ENCODE measurements at places on chromosomes 13 and 19.

DNA sequence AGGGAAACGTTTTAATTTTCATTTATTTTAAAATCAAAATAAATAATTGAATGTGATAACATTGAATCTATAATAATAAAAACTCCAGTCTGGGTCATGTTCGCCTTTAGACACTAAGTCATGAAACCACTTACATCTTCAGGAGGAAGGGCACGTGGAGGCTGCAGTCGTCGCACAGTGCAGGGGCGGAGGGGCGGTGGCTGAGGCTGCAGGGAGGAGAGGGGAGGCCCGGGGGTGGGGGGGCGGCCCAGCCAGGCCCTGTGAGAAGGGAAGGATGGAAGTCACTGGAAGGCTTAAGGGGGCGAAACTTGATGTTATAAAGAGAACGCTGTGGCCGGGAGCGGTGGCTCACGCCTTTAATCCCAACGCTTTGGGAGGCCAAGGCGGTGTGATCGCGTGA is 14.9 kb upstream of the LATS2 start:
- DNase-seq = no peak

GRCh38 chr19:54021932-54022331 is 30.5 kb downstream of the CACNG6 start:
- no peak for DNase-seq

DNA sequence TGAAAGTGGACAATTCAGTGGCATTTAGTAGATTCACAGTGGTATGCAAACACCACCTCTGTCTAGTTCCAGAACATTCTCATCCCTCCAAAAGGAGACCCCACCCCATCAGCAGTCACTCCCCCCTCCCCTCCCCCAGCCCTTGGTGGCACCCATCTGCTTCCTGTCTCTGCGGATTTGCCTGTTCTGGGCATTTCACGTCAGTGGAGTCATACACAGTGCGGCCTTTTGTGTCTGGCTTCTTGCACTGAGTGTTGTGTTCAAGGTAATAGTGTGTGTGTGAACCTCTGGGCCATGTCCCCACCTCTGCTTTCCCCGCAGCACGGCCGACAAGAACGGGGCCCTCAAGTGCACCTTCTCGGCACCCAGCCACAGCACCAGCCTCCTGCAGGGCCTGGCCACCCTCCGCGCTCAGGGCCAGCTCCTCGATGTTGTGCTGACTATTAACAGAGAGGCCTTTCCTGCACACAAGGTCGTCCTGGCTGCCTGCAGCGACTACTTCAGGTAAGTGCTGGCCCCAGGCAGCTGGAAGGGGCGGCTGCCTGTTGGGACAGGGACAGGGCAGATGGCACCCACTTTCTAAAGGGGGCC is 19.4 kb upstream of the CRTC1 start:
- no peak for DNase-seq

GRCh38 chr13:110698689-110699088 is 7.2 kb downstream of the CARS2 start:
- DNase-seq = no peak

- no peak for DNase-seq
Observed at GRCh38 chr13:79522583-79522982, 41.6 kb downstream of the NDFIP2 start.

DNA sequence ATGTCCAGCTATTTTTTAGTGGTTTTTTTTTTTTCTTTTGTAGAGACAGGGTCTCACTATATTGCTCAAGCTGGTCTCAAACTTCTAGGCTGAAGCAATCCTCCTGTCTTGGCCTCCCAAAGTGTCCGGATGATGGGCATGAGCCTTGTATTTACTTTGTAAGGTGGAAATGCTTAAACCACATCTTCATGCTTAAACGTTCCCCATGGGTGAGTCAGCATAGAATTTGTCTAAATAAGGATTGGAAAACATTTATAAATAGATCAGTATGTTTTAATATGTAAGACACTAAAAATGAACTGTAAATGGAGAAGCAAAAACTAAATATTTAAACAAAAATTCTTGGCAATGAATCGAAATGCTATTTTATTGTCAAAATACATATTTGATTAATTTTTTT is 698.0 kb downstream of the PCDH9 start:
- no peak for DNase-seq

Data from activated gamma-delta T cell treated with Interleukin-2 at 50 U/mL for 16 hours (primary cell).